ENCODE measurements at places on chromosomes 6 and 20.

GRCh38 chr20:37285664-37286374, 3.6 kb upstream of the MANBAL start:
- DNase-seq: no peak

DNA sequence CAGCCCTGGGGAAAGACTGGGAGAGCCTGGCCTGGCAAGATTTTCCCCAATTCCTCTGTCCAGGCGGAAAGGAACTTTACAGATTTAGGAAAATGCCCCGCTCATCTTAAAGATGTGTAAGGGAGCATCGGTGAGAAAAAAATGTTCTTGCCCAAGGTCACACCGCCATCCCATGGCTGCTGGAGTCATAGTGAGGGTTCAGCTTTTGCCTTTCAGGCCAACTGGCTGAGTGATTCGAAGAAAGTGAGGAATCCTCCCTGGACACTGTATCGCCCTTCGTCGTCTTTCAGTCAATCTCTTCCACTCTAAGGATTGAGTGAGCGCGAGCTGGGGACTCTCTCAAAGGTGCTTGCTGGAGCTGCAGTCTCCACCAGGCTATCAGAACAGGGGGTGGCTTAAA, 1.4 kb downstream of the WFDC2 start:
- no peak for DNase-seq

DNA sequence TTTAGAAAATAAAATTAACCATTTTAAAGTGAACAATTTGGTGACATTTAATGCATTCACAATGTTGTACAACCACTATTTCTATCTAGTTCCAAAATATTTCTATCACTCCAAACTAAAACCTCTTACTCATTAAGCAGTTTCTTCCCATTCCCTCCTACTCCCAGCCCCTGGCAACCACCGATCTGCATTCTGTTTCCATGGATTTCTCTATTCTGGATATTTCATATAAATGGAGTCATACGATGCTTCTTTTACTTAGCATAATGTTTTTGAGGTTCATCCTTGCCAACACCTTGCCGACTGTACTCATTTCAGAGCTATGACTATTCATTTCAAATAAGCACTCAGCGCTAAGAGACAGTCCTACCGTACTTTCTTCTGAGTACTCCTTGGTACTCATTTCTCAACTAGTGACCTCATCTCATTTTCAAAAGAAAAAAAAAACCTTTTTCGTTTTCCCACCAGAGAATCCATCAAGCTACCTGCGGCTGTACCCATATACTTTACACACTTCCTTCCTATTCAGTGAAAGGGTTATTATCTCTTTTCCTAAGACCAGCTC, 259.2 kb downstream of the UTRN start:
- no peak for DNase-seq

- DNase-seq: no peak
Observed at GRCh38 chr20:22338140-22338708, 246.1 kb downstream of the FOXA2 start.

DNA sequence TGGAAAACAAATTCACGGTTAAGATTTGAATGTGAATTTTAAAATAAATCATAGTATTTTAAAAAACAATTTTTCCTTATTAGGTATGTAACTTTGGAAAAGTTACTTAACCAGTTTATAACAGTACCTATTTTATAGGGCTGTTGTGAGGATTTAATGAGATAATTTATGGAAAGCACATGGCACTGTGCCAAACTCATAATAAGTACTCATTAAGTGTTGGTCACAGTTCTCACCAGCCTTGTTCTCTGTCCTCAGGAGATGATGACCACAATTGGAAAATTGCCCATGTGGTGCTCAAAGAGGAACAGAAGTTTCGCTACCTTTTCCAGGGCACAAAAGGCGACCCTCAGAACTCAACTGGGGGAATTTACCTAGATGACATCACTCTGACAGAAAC, 39.6 kb downstream of the MEP1A start:
- no peak for DNase-seq

- no peak for DNase-seq
Observed at GRCh38 chr20:1272368-1273100, 6.4 kb downstream of the SNPH start.

DNA sequence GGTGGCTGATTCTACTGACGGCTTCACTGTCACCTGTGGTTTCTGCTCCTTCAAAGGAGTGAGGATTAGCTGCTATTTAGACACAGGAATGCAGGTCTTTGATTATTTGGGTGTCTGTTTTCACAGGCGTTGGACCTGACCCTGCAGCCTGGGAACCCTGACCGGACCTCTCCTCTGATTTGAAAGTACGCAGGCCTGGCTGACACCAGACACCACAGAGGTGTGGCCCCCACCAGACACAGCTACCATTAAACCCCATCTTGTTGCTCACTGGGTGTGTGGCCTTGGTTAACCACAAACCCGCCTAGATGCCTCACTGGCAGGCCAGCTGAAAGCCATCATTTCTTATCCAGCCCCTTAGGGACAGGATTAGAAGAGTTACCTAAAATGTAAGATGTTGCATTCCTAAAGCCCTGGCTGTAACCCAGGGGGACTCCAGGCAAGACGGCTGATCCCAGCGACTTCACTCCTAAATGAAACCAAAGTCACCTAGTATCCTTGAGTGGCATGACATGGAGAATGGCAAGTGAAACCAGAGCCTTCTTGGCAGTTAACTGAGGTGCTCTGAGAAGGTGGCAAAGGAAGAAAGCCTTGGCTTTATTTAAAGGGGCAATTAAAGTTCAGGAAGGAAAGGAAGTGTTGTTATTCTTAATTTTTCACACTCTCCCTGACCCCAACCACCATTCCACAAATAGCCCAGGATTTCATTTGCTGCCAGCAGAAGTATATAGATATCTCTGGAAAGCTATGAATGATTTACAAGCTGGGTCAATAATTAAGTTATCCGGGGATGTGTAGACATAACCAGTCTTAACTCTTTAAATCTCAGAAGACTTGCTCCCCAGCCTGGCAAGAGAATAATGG, 169.9 kb downstream of the QRSL1 start:
- DNase-seq: no peak

DNA sequence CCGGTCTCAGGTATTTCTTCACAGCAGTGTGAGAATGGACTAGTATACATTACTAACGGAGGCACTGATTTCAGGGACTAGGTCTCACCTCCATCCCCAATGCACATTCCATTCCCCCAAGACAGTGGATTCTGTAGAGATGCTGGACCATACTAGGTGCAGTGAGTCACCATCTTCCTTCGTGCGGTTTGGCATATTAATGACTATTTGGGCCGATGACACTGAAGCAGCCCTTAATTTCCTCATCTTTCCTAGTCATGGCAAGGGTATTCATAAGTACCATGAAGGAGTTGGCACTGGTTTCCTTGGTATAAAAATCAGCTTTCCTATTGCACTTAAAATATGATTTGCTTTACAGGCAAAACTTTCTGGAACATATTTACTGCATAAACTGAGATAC, 121.4 kb upstream of the TRAF3IP2 start:
- DNase-seq: no peak

DNA sequence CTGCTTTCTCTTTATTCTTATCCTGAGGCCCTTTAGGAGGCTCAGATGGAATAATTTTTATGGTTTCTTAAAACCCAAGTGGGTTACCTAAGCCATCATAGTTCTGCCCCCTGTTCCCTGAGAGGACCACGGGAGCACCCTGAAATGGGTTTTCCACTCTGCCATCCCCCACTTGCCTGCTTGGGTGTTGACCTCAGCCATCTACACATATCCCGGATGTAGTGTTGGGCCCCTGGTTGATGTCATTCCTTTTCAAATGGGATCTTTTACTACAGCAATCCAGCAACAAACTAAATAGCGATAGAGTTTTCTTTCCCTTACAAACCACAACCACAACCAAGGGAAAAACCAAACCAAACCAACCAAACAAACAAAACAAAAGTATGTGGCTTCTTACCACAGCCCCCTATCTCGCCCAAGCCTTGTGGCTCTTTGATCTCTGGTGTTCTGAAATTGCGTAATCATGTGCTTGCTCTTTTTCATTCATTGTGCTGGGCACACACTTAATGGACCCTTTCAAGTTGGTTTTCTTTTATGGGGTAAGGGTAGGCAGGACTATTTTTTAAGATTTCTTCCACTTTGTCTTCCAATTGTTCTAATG, 154.9 kb downstream of the ESR1 start:
- DNase-seq: no peak

DNA sequence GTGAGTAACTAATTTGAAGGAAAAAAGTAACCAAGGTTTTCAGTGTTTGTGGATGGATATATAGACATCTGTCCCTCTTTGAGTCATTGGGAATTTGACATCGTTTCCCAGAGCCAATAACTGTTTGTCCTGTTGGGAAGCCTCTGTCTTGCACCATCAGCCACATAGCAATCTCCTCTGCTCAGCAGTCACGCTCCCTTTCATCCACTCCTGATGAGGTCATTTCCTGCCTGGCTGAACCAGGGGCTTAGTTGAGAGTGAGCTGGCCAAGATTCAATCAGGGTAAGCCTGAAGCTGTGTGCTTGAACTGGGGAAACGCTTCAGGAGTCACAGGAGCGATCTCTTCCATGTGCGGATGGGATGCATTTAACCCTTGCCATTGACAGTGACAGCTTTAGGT, 121.5 kb upstream of the FOXQ1 start:
- no peak for DNase-seq

DNA sequence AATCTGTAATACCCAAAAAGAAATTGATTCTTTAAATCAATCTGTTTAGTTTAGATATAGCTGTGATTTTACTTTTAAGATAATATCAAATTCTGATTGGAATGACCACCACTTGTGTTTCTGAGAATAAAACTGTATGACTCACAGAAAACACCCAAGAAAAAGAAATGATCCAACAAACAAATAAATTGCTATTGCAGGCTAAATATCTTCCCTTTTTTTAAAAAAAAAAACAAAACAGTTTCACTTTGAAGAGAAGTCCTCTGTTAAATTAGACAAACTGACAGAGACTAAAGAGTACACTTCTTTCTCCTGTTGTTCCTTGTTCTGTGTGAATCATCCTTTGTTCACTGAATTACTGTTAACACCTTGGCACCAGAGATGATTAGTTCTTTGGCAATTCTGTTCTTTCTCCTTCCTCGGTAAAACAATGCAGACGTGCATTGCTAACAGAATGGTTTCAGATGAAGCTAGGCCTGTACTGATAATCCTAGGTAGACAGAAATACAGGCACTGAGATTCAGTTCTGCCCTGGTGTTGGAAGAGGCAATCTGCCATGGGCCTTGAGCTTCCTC, 895.2 kb upstream of the CITED2 start:
- no peak for DNase-seq

GRCh38 chr20:58906894-58907293, 54.4 kb downstream of the GNAS start:
- no peak for DNase-seq

DNA sequence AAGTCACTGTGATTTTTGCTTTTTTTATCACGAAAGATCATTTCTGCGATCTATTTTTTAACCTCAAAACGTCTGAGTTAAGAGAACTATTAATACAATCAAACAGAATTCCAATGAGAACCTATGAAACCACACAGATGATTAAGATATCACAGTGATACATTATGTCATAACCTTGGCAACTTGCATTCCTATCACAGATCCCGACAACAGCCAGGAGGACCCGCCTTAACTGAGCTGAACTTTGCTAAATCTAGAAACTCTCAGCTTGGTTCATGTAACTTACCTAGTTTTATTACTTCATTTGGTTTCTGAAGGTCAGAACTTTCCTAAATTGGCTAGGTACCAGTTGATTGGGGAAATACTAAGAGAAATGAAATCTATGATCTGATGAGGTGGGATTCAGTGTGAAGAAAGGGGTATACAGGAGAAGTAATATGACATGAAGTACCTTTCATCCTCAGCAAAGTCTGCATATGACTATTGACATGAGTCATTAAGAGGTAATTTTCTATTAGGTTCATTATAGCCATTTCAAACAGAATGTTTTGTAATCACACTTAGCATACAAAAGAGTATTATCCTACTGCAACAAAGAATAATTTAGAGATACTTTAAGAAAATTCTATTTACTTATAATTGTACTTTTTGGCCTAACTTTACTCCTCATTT, 11.2 kb downstream of the LYRM4 start:
- DNase-seq: no peak

DNA sequence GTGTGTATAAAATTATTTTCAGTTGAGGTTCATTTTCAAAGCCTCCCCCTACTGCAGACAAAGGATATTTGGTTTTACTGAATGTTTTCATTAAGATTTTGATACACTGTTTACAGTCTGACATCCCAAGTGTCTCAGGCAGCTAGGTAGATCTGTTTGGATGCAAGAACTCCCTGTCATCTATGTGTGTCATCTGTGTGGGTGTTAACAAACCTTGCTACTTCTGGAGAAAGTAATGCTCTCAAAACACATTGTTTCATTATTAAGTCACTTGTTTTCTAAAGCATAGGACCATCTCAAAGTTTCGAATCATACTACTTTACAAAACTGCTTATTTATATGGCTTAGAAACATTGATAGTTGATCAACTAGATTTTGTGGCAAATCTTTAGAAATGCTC, 114.5 kb upstream of the TMEM170B start:
- no peak for DNase-seq

DNA sequence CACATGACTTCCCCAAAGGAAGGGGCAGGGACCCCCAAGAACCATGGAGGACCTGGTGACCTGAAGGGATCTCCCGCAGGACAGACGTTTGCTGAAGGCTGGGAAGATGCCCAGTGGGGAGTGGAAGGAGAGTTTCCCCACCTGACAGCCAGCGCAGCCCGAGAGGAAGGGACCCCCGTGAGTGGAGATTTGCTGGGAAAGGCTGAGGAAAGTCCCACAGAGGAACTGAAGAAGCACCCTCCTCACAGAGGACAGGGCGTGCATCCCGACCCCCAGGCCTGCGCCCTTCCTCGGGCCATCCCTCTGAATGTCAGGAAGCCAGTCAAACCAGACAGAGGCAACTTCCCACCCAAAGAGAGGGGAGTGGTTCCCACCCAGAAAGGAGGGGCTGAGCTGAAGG, 29.6 kb upstream of the AAR2 start:
- DNase-seq: no peak

DNA sequence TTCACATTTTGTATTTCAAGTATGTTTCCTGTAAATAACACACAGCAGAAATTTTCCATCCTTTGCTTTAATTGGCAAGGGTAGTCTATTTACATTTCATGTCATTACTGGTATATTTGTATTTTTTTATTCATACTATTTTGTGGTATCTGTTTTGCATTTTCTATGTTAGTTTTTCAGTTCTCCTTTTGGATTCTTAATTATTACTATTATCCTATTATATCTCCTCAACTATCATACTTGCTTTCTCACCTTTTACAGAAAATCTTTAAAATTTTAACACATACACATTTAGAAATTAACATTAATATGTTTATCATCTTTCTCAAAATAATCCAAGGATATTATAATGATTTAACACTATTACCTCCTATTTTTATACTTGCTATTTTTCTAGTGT, 918.3 kb upstream of the MAP3K7 start:
- no peak for DNase-seq

DNA sequence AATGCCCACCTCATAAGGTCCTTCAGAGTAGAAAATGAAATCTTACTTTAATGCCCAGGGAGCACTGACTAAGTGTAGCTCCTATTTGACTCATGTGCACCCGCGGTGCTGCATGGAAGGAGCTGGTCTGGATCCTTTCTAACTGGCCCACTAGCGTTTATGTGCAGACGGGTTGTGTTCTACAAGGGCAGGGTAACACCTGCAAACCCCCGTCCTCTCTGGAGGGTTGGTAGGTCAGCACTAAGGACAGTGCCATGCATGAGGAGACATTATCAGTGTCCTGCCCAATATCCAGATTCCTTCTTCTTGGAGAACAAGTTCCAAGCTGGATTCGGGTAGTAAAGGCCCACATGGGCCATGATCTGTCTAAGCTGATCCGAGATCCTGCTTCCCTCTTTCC, 140.3 kb downstream of the ANKRD60 start:
- no peak for DNase-seq

All from activated T-cell treated with anti-CD3 and anti-CD28 coated beads for 4 hours (primary cell).